ENCODE measurements at places on chromosomes 13 and 19. TPM values are rescaled to one million over a fixed set of nuclear protein-coding genes. Genes with fewer than 3 reads are reported as not detected.

GRCh38 chr19:11091703-11092153 lies 2.5 kb downstream of the LDLR start:
- DNase-seq = peak; percentile 96

- DNase-seq = no peak
Observed at GRCh38 chr13:36718686-36719085, 44.9 kb downstream of the SERTM1 start.

GRCh38 chr19:46489445-46490272 lies 6.0 kb downstream of the PNMA8B start:
- DNase-seq = peak; percentile 46

DNA sequence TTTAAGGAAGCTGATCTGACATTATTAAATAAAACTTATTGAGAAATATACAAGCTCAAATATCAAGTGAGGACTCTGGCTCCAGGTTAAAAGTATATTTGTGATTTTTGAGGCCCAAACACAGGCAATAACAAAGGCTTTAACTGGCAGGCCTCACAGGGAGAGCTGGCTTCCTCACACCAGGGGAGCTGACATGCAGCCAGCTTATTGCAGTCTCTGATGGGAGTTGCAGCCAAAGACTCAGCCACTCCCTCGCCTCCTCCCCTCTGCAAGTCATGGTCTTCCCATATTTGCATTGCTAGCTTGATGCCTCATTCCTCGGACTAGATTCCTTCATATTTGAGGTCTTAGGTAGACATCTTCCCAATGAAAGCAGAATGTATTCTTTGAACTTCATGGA lies 647.1 kb upstream of the SLITRK6 start:
- DNase-seq = no peak

- no peak for DNase-seq
Observed at GRCh38 chr13:39840201-39840600, 184.7 kb downstream of the COG6 start.

- DNase-seq = no peak
Observed at GRCh38 chr19:14183741-14184350, 22.1 kb downstream of the ADGRL1 start.

DNA sequence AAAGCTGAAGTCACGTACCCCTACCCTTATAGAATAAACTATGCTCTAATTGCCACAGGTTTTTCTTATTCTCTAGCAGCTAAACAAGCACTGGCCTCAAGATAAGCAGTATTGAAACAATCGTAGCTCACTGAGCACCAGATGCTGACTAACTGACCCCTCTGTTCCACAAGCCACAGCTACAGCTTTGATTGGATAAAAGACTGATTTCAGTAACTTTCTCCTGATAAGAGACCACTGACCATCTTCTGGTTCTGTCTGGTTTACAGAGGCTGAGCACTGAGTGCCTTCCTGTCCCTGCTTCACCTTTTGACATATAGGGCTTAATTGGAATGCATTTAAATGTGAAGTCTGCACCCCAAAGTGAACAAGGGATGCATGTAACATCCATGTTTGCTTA lies 8.4 kb upstream of the RAP2A start:
- DNase-seq = no peak

GRCh38 chr19:15815306-15815705 lies at the start of gene OR10H1:
OR10H1 (minus strand) TSS chr19:15815664; CDS start chr19:15808037, 7,627 bp downstream.
- DNase-seq = no peak

DNA sequence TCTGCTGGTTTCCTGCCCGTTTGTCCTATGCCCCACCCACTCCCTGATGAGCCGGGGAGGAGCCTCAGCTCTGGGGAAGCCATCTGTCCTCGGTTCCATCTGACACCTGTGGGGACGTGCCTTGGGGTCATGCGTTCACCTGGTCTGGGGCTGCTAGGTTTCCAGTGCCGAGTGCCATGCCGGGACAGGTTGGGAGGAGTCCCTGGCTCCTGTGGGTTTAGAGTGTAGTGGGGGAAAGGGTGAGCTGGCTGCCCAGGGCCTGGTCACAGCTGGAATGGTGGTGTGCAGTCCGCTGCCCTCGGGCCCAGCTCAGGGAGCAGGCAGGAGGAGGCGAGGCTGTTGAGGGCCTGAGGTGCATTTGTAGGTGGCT lies 2.5 kb downstream of the KDM4B start:
- peak; percentile 19 for DNase-seq

GRCh38 chr19:19185853-19186740 lies 5.9 kb downstream of the BORCS8 start:
- DNase-seq = peak; percentile 77

DNA sequence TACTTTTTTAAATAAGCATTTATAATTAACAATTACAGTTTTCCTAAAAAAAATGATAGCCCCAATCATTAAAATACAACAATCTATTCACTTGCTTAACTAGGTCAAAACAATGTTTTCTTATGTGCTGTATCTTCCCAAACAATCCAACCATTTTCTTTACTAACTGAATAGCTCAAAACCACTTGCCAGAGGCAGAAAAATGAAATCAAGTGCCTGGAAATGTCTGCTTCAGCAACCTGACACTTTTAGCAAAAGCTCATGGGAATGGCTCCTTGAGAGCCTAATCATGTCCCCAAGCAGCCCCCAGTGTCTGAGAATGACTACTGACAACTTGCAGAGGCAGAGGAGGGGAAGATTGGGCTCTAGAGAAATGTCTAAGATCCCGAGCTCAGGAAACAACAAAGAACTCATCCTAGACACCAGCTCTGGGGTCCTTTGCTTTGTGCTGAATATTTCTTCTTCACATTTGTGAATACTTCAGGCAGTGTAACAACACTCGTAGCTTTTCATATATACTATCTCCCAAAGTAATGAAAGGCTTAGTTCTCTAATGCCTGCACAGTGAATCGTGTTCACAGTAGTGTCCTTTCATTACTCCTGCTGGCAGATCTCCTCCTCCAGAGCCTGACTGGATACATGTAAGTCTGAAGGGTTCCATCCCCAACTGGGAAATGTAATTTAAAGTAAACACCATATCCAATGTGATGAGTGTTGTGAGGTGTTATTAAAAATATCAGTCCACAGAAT lies 280.0 kb downstream of the LHFPL6 start:
- DNase-seq = no peak

DNA sequence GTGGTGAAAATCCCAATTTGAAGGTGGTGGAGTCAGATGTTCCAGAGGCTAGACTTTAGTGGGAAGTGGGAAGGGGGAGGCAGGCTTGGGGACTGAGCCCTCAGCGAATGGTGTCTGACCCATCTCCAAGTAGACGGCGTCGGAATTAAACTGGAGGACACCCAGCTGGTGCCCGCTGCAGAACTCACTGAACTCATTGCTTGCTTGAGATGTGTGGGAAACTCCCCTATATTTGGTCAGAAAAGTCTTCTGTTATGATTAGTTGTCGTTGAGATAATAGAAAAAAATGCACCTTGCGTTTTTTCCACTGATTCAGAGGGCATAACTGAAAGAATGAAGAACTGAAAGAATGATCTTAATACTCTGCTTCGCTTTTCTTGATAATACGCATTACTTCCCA lies 871 bp upstream of the ZNF583 start:
- DNase-seq = no peak

- no peak for DNase-seq
Observed at GRCh38 chr13:102954350-102954749, 108.5 kb downstream of the ERCC5 start.

DNA sequence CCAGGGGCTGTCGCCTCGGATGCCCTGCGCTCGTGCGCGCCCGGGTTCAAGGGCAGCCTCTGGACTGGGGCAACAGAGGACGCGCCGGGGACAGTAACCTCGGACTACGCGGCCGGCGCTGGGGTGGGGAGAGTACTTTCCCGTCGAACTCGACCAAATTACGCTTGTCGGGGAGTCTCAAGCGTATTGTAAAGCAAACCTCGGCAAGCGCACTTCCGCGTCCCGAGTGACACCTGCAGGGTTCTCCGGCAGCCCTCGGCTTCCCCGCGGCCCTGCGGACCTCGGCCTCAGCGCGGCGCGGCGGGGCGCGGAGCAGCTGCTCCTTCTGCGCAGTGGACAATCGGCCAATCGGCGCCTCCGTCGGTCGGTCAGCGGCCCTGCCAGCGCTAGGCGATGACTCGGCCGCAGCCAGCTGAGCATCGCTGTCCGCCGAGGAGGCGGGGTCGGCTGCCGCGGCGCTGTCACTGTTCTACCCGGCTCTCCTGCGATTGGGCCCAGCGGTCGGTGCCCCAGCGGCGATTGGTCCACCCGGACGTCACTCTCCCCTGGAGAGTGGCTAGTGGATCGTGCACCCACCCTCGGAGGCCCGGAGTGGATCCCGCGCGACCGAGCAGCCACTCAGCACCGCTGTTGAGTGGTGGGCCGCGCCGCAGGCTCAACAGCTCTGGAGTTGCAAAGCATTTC lies at the start of gene SLC46A3:
TSS of gene SLC46A3 (minus strand) at position 428 of the 684 bp plus-strand sequence. CDS start 972 bp downstream, outside the sequence.
- peak; percentile 99 for DNase-seq

GRCh38 chr19:35208121-35208520 lies 20.4 kb downstream of the FAM187B start:
- DNase-seq = no peak

DNA sequence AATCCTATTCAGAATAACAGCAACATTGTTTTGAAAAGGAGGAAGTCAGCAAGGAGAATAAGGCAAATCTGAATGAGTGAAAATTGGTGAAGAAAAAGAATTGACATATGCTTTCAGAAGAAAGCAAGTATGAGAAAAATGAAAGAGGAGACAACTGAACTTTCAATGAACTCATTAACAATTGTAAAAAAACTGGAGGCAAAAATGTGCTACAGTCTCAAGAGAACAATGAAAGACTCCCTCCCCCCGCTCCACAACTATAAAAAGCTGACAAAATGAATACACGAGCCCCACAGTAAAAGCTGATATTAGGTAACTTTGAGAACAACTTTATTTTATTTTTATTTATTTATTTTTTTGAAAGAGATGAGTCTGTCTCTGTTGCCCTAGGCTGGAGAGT lies 373.1 kb downstream of the DIAPH3 start:
- peak; percentile 42 for DNase-seq

DNA sequence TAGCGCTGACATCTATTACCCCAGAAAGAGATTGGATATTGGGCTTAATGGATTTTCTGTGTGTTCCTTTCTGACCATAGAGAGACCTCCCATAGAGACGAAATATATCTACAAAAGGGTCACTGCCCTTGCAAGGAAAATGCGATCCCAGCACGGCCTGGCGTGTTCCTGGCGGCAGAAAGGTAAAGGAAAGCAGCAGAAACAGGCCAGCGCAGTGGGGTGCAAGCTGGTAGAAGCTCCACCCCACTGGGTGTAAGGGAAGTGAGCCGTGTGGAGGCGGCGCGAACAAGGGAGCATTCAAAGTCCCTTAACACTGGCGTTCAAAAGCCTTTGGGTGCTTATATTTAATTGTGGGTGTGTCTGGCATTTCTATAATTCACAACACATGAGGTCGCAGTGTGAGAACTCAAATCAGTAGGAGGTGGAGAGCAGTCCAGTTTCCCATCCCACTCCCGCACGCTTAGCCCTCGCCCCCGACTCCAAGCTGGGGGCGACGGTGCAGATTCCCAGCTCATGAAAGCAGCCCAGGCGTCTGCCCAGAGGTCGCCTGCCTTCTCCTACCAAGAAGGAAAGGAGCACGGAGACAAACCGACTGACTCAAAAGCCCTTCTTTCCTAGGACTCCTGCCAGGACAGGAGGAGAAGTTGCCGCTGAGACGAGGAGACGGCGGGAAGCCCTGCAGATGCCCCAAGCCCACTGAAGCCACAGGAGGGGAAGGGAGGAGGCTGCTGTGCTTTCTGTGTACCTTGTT lies 478.4 kb downstream of the FOXO1 start:
- no peak for DNase-seq

GRCh38 chr13:45615501-45616101 lies at the start of gene ERICH6B:
ERICH6B (minus strand) TSS chr13:45615739; CDS start chr13:45597005, 18,734 bp downstream.
- DNase-seq = peak; percentile 7

DNA sequence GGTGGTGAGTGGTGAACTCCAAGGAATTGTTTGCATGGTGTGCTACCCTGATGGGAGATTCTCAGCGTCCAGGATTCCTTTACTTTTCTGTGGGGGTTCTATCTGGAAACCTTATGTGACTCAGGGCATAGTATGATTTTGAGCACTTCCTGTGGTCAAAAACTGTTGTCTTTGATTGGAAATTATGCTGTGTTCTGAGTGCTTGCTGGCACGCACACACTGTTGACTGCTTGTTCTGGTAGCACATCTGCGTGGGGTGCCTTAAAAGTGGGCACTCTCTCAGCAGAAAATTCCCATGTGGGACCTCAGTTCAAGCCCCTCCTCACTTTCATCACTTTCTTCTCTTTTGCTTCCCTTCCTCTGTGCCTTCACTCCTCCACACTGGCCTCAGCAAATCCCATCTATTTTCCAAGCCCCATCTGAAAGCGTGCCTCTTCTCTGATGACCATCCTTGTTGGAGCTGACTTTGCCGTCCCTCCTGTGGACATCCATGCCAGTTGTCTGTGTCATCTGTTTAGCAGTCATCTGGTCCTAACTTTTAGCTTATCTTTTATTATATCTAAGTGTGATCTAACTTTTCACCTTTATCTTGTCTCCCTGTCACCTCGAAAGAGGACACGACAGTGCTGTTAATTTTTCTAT lies 56.4 kb upstream of the NPAS1 start:
- DNase-seq = peak; percentile 87

DNA sequence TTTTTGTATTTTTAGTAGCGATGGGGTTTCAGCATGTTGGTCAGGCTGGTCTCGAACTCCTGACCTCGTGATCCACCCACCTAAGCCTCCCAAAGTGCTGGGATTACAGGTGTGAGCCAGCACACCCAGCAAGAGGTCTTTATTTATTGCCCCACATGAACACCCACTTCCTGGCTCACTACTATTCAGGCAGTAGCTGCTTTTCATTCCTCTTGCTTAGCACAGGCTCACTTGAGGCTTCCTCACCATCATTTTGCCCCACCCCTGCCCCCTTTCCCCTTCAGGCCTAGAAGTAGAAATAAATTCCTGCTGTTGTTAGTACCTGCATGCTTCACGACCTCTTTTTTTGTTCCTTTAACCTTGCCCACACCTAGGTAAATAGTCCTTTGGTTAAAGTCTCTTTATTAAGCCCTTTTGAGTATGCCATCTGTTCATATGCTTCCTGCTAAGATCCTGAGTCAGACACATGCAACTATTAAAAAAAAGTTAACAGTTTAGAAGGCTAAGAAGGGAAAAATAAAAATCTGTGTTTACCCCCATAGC lies 33.5 kb upstream of the ITM2B start:
- DNase-seq = no peak

- DNase-seq = no peak
Observed at GRCh38 chr13:104823709-104824108, 1711.8 kb downstream of the EFNB2 start.

GRCh38 chr19:8731428-8732169 lies 10.2 kb downstream of the OR2Z1 start:
- no peak for DNase-seq

The APOC4 gene
- not detected for total RNA-seq

The KBTBD6 gene
- total RNA-seq = 10.4 TPM

The NCR1 gene
- total RNA-seq = not detected

The CCDC194 gene
- total RNA-seq = not detected

The ZNF77 gene
- total RNA-seq = 7.8 TPM

The CPB2 gene
- not detected for total RNA-seq

The GRK1 gene
- not detected for total RNA-seq

The KLK12 gene
- total RNA-seq = not detected

The RAB3A gene
- total RNA-seq = 0.17 TPM

The TMEM38A gene
- 2.7 TPM for total RNA-seq

The PLD3 gene
- 228 TPM for total RNA-seq

The PEAK3 gene
- total RNA-seq = 0.19 TPM

All from dermis blood vessel endothelial cell (primary cell).